ENCODE measurements at places on chromosomes 12 and 14. TPM values are rescaled to one million over a fixed set of nuclear protein-coding genes. Genes with fewer than 3 reads are reported as not detected.

DNA sequence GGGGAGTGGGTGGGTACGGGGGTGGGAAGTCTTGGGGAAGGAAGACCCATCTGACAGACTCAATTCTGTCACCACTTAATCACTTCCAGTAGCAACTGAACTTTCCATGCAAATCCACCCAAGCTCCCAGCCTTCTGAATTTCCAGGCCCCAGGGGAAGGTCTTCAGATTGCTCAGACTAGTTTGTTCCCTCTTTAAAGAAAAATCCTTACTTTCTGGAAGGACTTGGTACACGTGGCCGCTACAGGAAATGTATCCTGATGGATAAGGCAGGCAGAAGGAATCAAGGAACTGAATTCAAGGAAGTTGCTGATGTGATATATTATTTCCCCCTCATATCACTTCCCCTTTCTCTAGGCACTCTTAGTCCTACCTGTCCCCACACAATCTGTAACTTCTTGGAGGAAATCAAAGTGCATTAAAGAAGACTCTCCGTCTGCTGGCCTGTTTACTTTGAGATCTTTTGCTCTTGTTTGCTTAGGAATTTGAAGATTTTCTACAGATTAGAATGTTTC, 6.4 kb downstream of the NFKBIA start:
- peaks cover 72% of the 10 kb centered on the region for H3K4me1 ChIP-seq
- no peak overlapping the region for H3K4me3 ChIP-seq
- peak overlapping the region; percentile 95 for H3K27ac ChIP-seq

Gene PHLDA1
- total RNA-seq, result 43.2 TPM

GRCh38 chr12:53221203-53222080, 10.6 kb downstream of the RARG start:
- peak overlapping the region; percentile 56 for H3K4me3 ChIP-seq
- H3K27ac ChIP-seq, result peak overlapping the region; percentile 98
- H3K27me3 ChIP-seq, result no peaks in the 10 kb centered on the region
- H3K36me3 ChIP-seq, result no peaks in the 10 kb centered on the region
- no peak for DNase-seq
- peaks cover 69% of the 10 kb centered on the region for H3K4me1 ChIP-seq

Gene TMEM233
- 0.15 TPM for total RNA-seq

Gene KRT79
- not detected for total RNA-seq

GRCh38 chr14:21894003-21894897, 220.6 kb upstream of the OR4E1 start:
- H3K27me3 ChIP-seq, result no peaks in the 10 kb centered on the region
- no peaks in the 10 kb centered on the region for H3K4me1 ChIP-seq
- H3K36me3 ChIP-seq, result no peaks in the 10 kb centered on the region
- H3K27ac ChIP-seq, result no peak overlapping the region

GRCh38 chr12:645563-646071, 17.6 kb downstream of the NINJ2 start:
- no peaks in the 10 kb centered on the region for H3K27me3 ChIP-seq
- peak overlapping the region; percentile 100 for H3K27ac ChIP-seq
- H3K4me3 ChIP-seq, result no peak overlapping the region
- H3K36me3 ChIP-seq, result no peaks in the 10 kb centered on the region

DNA sequence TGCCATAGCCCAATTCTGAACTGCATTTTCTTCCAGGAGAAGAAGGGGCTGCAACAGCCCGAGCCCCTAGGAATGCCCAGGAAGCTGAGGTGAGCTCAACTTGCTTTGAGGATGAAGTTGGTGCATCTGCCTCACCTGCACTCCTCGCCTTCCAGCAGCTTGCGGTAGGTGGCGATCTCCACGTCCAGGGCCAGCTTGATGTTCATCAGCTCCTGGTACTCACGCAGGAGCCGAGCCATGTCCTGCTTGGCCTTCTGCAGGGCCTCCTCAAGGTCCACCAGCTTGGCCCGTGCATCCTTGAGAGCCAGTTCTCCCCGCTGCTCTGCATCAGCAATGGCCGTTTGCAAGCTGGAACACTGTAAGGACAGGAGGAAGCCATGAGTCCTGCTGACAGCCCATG, 6.0 kb downstream of the KRT75 start:
- H3K27ac ChIP-seq, result no peak overlapping the region
- no peaks in the 10 kb centered on the region for H3K36me3 ChIP-seq
- H3K27me3 ChIP-seq, result no peaks in the 10 kb centered on the region
- no peaks in the 10 kb centered on the region for H3K4me1 ChIP-seq
- DNase-seq, result no peak

DNA sequence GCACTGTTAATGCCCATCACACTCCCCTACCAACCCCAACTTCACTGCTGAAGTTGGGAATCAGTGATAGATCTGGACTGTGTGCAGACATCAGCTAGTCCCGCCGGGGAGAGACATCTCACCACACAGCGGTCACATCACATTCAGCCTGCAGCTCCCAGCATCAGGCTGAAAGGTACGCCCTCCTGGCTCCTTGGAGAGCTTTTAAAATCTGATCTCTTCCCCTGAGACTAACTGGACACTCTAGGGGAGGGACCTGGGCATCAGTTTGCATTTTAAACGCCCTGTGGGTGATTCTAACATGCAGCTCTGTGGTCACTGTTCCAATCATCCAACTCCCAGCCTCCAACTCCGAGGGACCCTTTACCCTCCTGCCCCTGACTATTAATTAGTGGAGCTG, 58.4 kb downstream of the CCDC85C start:
- H3K27me3 ChIP-seq, result no peaks in the 10 kb centered on the region
- H3K36me3 ChIP-seq, result no peaks in the 10 kb centered on the region
- H3K27ac ChIP-seq, result no peak overlapping the region
- H3K4me1 ChIP-seq, result peaks cover 59% of the 10 kb centered on the region
- no peak for DNase-seq

Gene C1S
- total RNA-seq, result 172 TPM

DNA sequence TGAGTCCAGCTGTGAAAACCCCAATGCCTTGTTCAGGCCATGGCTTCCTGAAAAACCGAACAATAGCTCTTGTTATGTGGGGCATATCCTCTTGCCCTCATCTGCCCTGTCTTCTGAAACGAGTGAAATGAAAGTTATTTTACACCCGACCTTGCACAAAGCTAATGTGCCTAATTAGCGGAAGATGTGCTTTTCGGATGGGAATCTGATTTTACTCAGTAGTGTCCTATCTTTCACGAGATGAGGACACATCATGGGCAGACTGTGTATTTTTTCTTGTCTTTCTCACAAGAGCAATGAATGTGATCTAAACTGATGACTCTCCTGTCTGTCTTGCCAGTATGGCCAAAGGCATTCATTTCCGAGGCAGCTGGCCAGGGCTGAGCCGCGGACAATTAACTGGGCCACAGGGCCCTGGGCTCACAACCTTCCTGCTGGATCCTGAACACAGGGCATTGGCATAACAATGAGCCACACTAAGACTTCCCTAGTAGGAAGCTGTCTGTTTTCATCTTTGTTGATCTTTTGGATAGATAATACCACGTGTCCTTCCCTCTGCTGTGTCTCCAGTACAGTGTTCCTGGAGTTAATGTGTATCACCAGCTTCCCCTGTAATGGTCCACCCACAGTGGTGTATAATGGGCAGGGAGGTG, 86.0 kb upstream of the HIF1A start:
- no peak for DNase-seq
- no peaks in the 10 kb centered on the region for H3K36me3 ChIP-seq
- H3K4me3 ChIP-seq, result no peak overlapping the region
- peak overlapping the region; percentile 37 for H3K27ac ChIP-seq
- no peaks in the 10 kb centered on the region for H3K27me3 ChIP-seq

DNA sequence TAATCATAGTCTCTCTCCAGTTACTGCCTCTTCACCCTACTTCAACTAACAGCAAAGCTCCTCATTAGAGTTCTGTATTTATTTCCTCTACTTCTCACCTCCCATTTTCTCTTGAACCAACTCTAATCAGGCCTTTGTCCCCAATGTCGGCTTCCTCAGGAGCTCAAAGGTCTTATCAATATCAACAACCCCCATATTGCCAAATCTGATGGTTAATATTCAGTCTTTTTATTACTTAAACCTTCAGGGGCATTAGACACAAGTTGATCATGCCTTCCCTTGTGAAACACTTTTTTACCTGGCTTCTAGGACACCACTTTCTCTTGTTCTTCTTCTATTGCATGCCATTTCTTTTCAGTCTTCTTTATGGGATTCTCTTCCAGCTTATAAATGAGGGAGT, 509.0 kb downstream of the NELL2 start:
- H3K36me3 ChIP-seq, result no peaks in the 10 kb centered on the region
- DNase-seq, result no peak
- H3K4me3 ChIP-seq, result no peak overlapping the region
- no peaks in the 10 kb centered on the region for H3K4me1 ChIP-seq
- no peaks in the 10 kb centered on the region for H3K27me3 ChIP-seq

- no peaks in the 10 kb centered on the region for H3K36me3 ChIP-seq
- H3K4me3 ChIP-seq, result no peak overlapping the region
Observed at GRCh38 chr14:49888293-49888692, 4.6 kb upstream of the ARF6 start.

Gene FAM222A
- total RNA-seq, result 9.3 TPM

Gene INSM2
- total RNA-seq, result not detected

DNA sequence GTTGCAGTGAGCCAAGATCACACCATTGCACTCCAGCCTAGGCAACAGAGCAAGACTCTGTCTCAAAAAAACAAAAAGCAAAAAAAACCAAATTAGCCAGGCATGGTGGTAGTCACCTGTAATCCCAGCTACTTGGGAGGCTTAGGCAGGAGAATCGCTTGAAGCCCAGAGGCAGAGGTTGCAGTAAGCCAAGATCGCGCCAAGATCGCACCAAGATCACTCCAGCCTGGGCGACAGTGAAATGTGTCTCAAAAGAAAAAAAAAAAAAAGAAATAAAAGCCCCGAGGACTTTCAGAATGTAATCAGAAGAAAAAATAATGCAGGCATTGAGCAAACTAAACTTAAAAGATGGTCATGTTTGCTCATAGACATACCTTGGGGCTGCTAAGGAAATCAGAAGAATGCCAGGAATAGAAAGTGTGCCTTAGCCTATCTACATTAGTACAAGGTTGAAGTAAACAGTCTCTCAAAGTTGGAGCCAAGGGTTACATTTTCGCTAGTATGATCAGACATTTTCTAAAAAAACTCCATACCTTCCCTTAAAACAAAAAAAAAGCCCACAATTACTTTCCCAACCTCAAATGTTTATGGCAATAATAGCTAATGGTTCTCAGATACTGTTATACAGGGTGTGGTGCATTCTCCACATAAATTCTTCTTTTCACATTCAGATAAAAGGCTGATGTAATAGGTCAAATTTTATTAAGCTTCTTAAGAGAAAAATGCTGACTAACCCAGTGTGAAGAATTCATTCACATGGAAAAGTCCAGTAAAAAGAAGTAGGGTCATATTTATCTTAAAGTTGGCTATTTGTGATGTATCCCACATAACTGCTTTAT, 15.8 kb downstream of the DTD2 start:
- H3K27me3 ChIP-seq, result no peaks in the 10 kb centered on the region
- no peak overlapping the region for H3K27ac ChIP-seq
- no peak overlapping the region for H3K4me3 ChIP-seq
- H3K4me1 ChIP-seq, result no peaks in the 10 kb centered on the region

Gene GPX2
- 97.1 TPM for total RNA-seq

DNA sequence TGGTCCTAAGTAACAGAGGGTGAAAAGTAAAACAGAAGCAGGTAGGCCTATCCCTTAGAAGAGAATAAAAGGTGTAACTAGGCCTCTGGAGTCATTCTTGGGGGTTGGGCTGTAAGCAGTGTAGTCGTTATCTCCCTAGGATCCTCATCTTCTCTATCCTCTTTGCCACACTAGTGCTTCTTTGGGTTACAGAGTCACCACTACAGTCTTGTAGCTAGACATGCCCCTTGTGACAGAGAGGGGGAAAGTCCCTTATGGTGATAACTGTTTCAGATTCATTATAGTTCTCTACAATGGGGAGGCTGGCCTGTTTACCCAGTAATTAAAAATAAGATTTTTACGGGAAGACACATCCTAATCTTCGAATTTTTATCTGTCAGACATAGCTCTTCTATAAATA, 16.4 kb upstream of the SRP54 start:
- no peaks in the 10 kb centered on the region for H3K27me3 ChIP-seq
- peaks cover 32% of the 10 kb centered on the region for H3K36me3 ChIP-seq
- H3K27ac ChIP-seq, result no peak overlapping the region
- no peak overlapping the region for H3K4me3 ChIP-seq
- H3K4me1 ChIP-seq, result no peaks in the 10 kb centered on the region

Gene MIS18BP1
- total RNA-seq, result 16.2 TPM

Gene GPRC5D
- 0.95 TPM for total RNA-seq

GRCh38 chr12:24823808-24824515, 124.9 kb downstream of the BCAT1 start:
- H3K27ac ChIP-seq, result no peak overlapping the region
- H3K4me3 ChIP-seq, result no peak overlapping the region
- no peaks in the 10 kb centered on the region for H3K27me3 ChIP-seq
- H3K36me3 ChIP-seq, result no peaks in the 10 kb centered on the region
- no peaks in the 10 kb centered on the region for H3K4me1 ChIP-seq

DNA sequence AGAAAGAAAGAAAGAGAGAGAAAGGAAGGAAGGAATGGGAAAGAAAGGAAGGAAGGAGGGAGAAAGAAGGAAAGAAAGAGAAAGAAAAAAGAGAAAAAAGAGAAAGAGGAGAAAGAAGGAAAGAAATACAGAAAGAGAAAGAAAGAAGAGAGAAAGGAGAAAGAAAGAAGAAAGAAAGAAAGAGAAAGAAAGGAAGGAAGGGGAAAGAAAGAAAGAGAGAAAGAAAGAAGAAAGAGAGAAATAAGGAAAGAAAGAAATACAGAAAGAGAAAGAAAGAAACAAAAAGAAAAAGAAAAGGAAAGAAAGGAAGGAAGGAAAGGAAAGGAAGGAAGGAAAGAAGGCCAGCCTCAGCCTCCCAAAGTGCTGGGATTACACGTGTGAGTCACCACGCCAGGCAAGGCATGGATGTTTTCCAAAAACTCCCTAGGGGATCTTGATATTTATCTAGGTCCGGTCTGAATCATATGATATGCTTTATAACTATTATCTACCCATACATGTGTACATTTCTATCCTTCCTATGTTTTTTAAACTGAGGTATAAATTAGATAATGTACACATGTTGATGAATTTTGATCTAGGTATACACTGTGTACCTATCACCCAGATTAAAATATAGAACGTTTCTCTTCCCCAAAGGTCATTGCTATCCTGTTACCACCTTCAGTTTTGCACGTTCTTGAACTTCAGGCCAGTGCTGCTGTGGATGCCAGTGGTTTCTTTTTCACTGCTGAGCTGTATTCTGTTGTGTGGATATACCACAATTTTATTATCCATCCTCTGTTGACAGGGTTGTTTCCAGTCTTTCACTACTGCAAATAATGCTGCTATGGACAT, 177.9 kb downstream of the RBM19 start:
- H3K27me3 ChIP-seq, result no peaks in the 10 kb centered on the region
- H3K36me3 ChIP-seq, result no peaks in the 10 kb centered on the region
- H3K4me3 ChIP-seq, result no peak overlapping the region
- DNase-seq, result no peak
- H3K27ac ChIP-seq, result no peak overlapping the region
- no peaks in the 10 kb centered on the region for H3K4me1 ChIP-seq

DNA sequence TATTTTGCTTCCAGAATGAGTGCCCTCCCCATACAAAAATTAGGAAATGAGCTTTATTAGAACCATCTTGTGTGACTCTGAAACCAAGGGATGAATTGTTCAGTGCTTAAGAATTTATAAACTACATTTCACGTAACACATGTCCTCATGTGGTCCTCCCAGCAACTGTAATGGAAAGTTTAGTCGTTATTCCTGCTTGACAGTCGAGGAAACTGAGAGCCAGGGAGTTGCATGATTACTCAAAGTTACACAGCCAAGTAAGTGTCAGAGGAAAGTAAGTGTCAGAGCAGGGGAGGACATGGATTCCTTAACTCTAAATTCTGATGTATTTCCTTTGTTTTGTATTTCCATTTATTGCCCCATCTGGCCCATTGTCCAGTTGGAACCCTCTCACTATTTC, 453.9 kb downstream of the FUT8 start:
- DNase-seq, result no peak
- no peaks in the 10 kb centered on the region for H3K4me1 ChIP-seq
- no peaks in the 10 kb centered on the region for H3K36me3 ChIP-seq
- no peak overlapping the region for H3K27ac ChIP-seq
- H3K4me3 ChIP-seq, result no peak overlapping the region

Gene SLC25A47
- not detected for total RNA-seq
